ENCODE measurements at places on chromosomes 1 and 21.

DNA sequence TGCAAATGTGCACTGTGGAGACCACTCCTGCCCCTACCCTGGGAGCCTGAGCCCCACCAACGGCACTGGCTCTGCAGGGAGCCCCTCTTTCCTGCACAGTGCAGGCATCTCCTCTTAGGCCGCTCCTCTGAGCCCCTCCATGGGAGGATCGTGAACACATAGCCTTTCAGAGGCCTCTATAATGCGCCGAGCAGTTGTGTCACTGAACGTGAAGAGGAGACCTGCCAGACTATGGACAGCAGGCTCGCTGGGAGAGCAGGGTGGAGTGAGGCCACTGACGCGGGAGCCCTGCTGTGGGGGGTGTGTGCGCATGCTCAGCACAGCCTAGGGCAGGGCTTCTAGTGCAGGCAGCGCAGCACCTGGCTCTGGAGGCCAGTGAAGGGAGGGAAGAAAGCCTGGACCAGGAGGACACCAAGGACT is 151.3 kb upstream of the COL6A1 start:
- no peak for DNase-seq

- DNase-seq: no peak
These were observed 16.4 kb downstream of the HEYL start for GRCh38 chr1:39623053-39623452.

- DNase-seq: no peak
These were observed 30.7 kb downstream of the NTPCR start for GRCh38 chr1:232980986-232981560.

DNA sequence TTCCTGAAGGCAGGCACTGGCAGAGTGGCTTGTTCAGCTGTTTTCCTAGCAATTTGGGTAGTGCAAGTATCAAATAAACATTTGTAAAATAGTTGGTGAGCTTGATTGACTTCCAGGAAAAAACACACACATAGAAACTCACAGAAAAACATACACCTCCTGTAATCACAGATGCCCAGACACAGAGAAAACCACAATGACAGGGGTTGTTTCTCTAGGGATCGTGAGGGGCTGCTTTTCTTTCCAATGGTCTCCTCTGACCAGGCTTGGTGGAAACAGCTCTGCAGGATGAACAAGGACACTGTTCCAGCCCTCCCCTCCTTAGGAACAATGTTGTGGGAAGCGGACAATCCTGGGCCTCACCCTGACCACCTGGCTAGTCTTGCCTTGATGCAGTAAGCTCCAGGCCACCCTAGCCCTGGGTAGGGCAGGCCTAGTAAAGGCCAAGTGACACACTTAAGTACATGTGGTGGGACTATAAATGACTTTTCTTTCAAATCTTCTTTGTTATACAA is 142.5 kb upstream of the HMGB4 start:
- no peak for DNase-seq

DNA sequence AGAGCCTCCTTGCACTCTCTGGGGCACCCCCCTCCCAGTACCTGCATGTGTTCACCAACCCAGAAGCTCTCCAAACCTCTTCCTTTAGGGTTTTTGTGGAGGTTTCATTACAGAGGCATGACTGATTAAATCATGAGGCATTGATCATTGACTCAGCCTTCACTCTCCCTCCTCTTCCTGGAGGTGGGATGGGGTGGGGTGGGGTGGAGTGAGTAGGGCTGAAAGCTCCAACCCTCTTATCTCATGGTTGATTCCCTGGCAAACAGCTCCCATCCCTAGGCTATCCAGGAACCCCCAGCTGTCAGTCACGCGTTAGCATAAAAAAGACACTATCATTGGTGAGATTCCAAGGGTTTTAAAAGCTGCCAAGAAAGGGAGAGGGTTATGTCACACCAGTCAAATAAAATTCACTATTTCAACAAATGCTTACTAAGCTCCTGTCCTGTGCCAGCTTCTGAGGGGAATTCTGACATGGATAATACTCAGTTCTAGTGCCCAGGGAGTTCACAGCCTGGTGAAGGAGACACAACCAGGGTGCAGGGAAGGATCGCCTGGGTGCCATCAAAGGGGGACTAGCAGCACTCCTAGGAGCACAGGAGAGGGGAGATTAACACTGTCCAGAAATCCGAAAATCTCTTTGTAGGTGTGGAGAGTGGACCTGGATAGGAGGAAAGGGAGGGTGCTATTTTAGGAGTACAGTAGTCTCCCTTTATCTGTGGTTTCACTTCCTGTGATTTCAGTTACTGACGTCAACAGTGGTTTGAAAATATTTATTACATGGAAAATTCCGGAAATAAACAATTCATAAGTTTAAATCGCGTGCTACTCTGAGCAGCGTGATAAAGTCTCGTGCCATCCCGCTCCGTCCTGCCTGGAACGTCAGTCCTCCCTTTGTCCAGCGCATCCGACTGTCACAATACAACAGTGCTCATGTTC is 6.8 kb upstream of the IL24 start:
- DNase-seq: no peak

DNA sequence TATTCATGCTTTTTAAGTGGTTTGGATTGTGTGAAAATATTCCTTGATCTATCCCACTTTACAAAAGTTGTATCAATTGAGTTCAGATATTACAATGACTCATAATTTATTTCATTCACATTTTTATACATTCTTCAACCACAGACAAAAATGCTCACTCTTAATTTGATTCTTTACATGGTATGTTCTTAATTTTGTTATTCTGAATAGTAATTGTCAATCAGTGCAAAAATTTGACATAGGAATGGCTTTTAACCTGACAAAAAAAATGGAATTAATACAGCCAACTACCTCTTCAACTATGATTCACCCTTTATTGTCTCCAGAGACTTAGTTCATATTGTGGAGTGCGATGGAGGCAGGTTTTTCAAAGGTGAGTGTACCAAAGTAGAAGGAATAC is 1002.4 kb upstream of the ADGRL4 start:
- no peak for DNase-seq

DNA sequence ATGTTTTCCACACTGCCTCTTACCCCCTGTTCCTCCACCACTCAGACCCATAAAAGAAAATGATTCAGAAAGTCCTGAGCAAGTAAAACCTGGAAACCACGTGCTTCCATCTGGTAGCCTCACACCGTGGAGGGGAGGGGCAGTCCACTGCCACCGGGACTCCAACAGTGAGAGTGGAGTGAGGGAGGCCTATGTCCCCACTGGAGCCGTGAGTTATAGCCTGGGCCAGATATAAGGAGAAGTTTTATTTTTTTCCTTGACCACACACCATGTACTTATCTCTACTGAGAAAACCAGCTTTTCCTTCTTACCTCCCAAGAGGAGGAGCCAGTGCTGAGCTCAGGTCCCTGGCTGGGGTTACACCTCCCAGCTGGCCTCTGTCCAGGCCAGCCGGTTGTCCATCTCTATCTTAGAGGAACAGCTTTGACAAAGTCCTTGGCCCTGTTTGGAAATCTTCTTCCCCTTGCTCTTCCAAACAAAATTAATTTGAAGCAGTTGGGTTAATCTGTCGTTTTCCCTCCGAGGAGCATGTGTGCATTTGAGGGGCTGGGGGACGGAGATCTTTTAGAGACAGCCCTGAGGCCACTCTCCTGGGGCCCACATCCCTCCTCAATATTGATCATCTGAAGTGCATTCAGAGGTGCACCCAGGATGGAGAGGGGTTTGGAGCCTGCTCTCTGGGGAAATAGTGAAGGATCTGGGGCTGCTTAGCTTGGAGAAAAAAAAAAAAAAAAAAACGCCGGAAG is 49.1 kb upstream of the SERBP1 start:
- DNase-seq: no peak

DNA sequence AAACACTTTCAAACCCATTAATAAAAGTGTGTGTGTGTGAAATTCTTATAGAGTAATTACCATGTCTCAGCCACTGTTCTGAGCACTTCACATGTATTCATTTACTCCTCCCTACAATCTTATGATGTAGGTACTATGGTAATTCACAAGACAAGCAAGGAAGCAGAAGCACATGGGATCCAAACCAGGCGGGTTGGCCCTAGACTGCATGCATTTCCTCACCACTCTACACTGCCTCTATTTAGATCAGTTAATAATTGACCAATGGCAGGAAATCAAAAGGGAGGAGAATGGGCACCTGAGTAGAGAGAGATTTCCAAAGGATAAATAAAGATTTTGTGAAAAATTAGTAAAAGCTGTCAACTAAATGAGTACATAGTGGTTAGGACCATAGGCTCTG is 15.7 kb downstream of the MAP3K21 start:
- DNase-seq: no peak

GRCh38 chr1:51906306-51907078 is 28.0 kb upstream of the NRDC start:
- DNase-seq: no peak

DNA sequence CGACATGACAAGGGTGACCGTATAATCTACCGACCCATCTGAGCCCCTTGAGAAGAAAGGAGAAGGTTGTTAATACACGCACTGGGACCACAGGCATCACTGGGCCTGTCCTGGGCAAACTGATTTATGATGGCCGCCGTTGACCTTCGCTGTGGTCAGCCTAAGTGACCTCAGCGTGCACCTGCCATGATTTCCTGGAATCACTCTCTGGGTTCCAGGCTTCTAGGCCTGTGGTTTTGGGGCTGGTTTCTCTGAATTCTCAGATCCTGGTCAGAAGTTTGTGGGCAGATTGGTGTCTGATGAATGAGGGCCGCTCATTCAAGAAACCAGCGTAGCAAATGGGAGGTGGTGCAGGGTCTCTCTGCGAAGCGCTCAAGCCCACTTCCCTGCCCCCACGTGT is 64.0 kb downstream of the SIK1 start:
- no peak for DNase-seq

DNA sequence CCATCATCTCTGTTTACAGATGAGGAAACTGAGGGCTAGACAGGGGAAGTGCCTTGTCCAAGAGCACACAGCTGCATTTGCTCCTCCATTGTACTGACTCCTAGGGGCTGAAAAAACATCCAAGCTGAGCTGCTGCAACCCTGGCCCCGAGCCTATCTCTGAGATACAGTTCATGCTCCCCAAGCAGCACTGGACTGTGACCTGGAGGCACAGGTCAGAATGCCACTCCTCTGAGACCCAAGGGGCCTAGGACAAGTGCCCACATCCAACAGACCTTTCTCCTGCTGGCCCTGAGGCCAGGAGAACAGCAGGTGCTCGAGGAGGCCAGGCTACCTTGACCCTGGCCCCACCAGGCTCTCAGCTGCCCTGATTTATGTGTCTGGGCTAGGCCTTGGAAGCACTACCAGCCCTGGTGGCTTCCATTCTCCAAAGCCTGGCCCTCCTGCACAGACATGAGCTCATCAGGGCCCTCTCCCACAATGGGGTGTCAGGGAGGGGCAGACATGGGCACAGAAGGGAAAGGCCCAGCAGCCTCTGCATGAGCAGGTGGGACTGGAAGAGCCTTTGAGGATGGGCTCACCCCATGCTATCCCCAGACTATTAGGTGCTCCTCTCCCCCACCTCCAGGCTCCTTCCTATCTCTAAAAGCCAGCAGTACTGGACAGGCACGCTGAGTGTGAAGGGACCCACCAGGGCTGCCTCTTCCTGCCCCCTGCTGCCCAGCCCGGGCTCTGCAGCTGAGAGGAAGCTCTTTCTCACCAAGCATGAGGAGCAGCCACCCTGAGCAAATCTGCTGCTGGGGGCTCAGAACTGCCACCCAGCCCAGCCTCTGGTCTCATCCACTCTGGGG is 18.8 kb downstream of the ADGRB2 start:
- DNase-seq: no peak

Measured in cerebellar nuclear complex (tissue), 1 donor.